ENCODE measurements at places on chromosomes 12 and 14. TPM values are rescaled to one million over a fixed set of nuclear protein-coding genes. Genes with fewer than 3 reads are reported as not detected.

The RD3L gene
- polyA plus RNA-seq = not detected

The KSR2 gene
- 0.03 TPM for polyA plus RNA-seq

The SLC5A8 gene
- polyA plus RNA-seq = not detected

DNA sequence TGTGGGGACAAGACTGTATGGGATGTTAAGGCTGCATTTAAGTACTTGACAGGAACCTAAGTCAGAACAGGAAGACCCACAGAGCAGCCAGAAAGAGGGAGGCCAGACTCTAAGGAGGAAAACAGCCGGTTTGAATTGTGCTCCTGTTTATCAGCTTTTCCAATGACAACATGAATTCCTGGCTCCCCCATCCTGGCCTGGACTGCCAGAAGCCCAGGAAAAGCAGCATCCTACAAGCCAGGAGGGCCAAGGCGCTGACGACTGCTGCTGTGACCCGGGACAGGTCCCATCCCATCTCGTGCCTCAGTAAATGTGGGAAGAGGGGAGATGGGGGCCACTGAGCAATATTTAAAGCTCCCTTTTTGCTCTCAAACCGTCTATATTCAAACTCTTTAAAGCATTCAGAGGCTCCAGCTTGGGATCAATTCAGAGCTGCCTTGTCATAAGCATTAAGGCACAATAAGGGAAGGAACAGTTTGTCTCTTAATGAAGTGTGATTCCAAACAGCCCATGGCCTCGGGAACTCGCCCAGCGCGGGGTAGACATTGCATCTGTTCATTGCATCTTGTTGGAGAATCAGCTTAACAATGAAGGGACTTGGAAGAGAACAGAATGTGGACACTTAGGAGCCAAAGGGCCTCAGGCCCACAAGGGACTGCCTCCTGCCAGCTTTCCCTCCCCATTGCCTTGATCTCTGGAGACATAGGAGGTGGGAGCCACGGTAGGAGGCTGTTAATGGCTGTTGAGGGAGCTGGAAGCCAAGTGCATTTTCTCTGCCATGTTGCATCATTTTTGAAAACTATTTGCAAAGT lies 49.6 kb downstream of the CMKLR1 start:
- peak; percentile 60 for DNase-seq

GRCh38 chr12:47267571-47267970 lies 187.8 kb upstream of the AMIGO2 start:
- DNase-seq = no peak

DNA sequence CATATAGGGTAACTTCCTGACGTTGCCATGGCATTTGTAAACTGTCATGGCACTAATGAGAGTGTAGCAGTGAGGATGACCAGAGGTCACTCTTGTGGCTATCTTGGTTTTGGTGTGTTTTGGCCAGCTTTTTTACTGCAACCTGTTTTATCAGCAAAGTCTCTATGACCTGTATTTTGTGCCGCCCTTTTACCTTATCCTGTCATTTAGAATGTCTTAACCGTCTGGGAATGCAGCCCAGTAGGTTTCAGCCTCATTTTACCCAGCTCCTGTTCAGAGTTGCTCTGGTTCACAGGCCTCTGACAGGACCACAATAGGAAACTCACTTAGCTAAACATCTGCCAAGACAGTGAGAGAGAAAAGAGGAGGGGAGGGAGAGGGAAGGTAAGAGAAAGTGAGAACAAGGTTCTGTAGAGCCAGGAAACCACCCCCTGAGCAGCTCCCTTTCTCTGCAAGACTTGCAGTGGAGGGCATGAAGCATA lies 64.8 kb upstream of the PLEKHG3 start:
- DNase-seq = no peak

DNA sequence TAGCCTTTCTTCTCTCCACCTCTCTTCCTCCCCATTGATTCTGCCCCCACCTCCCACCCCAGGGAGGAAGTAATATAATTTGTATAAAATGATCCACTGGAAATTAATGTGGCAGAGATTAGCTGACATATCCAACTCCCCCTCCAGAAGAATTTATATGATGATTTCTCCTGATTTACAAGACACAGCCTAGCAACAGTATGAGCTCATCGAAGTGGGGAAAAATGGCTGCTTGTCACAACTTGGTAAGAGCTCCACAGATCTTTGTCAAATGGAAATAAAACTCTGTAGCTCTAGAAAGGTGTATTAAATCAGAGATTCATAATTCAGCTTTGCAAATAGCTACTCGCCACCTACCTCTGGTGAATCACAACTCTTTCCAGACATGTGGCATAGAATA lies 195.7 kb downstream of the NOVA1 start:
- DNase-seq = no peak

DNA sequence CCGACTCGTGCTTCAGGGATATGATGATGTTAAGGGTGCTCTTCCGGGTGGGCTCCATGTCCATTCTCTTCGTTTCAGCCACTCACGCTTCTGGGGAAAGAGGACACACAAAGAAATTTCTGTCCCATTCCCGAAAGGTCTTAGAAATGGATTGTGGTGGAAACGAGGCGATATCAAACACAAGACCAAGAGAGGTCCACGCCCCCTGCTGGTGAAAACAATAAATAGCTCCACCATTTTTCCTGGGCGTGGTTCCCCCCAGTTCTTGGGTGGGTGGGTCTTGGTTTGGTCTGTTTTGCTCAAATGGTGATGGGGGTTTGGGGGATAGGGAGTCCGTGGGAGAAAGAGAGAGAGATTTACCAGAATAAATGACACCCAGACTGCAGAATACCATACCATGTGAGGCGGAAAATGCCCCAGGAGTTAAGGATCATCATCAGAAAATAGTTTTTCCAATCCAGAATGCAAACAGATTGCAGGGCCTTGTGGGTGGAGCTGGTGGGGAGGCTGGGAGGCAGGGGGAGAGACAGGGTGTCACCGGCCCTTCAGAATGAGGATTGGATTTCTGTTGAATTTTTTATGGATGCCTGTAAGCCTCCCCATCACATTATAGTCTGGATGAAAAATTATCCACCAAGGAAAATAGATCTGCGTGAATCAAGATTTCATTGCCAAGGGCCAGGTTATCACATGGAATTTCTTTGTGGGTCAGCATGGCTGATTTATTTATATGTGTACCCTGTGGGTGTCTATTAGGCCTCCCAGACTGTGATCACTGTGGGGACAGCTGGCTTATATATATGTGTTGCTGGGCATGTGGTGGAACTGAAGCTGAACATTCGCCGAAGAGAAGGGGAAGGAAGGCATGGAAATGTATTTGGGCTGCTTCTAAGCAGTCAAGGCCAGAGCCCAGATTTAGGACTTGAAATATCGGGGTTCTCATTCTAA lies 55.8 kb downstream of the SRRM4 start:
- no peak for DNase-seq

GRCh38 chr12:27528788-27529187 lies 4.8 kb downstream of the PPFIBP1 start:
- no peak for DNase-seq
